ENCODE measurements at places on chromosomes 12 and 14. TPM values are rescaled to one million over a fixed set of nuclear protein-coding genes. Genes with fewer than 3 reads are reported as not detected.

The CEP170B gene
- total RNA-seq: 61.8 TPM

The SLC6A12 gene
- total RNA-seq: not detected

The CSRP2 gene
- total RNA-seq: 2.0 TPM

The PTPRB gene
- total RNA-seq: 0.69 TPM

The ZDHHC22 gene
- total RNA-seq: not detected

The NANOG gene
- not detected for total RNA-seq

The BCL2L14 gene
- not detected for total RNA-seq

The SLC22A17 gene
- total RNA-seq: not detected

The KRT74 gene
- not detected for total RNA-seq

The ARHGEF40 gene
- 6.7 TPM for total RNA-seq

The TAS2R30 gene
- total RNA-seq: 2.1 TPM

The DBX2 gene
- not detected for total RNA-seq

The ZFHX2 gene
- total RNA-seq: 1.8 TPM

The GUCY2C gene
- not detected for total RNA-seq

The ESRRB gene
- 0.22 TPM for total RNA-seq

The EPS8 gene
- 85.3 TPM for total RNA-seq

The CLEC1B gene
- not detected for total RNA-seq

The HOXC4 gene
- total RNA-seq: 1.7 TPM

The TMEM106C gene
- 50.0 TPM for total RNA-seq

The ADAMTS20 gene
- total RNA-seq: not detected

The KCNC2 gene
- not detected for total RNA-seq

The MYBPC1 gene
- total RNA-seq: 0.70 TPM

The HOXC9 gene
- 5.2 TPM for total RNA-seq

The EML5 gene
- 0.54 TPM for total RNA-seq

The AQP6 gene
- not detected for total RNA-seq

The OR4K13 gene
- total RNA-seq: not detected

The CLEC4C gene
- total RNA-seq: not detected

The PRPH gene
- total RNA-seq: 1.4 TPM

The ST8SIA1 gene
- total RNA-seq: 4.7 TPM

The LTBP2 gene
- 16.8 TPM for total RNA-seq

The TSPAN11 gene
- not detected for total RNA-seq

The GPR65 gene
- total RNA-seq: not detected

The ZNF410 gene
- 74.0 TPM for total RNA-seq

The LMNTD1 gene
- not detected for total RNA-seq

The GPR137C gene
- total RNA-seq: 0.10 TPM

The NDUFA9 gene
- total RNA-seq: 90.1 TPM

The FGF6 gene
- not detected for total RNA-seq

The SERPINA9 gene
- not detected for total RNA-seq

The EAPP gene
- total RNA-seq: 38.9 TPM

The MDM2 gene
- total RNA-seq: 383 TPM

The TAMALIN gene
- total RNA-seq: 0.39 TPM

The SERPINA6 gene
- not detected for total RNA-seq

The KRT6C gene
- total RNA-seq: 0.19 TPM

The IQSEC3 gene
- total RNA-seq: not detected

The C12orf60 gene
- total RNA-seq: 2.2 TPM

The PLA2G1B gene
- not detected for total RNA-seq

The IFT81 gene
- 8.7 TPM for total RNA-seq

The SERPINA12 gene
- not detected for total RNA-seq

The NELL2 gene
- not detected for total RNA-seq

The TBX3 gene
- total RNA-seq: 6.6 TPM

The HVCN1 gene
- not detected for total RNA-seq

The FSCB gene
- total RNA-seq: not detected

The NAV3 gene
- 7.1 TPM for total RNA-seq

The FOXG1 gene
- total RNA-seq: not detected

The NTN4 gene
- total RNA-seq: 96.4 TPM

The ASIC1 gene
- total RNA-seq: 1.3 TPM

The CLEC14A gene
- total RNA-seq: not detected

The DACT1 gene
- total RNA-seq: not detected
